ENCODE measurements at places on chromosomes 2 and 18.

- DNase-seq: no peak
Measured at GRCh38 chr2:214542295-214542694, 131.4 kb downstream of the VWC2L start.

DNA sequence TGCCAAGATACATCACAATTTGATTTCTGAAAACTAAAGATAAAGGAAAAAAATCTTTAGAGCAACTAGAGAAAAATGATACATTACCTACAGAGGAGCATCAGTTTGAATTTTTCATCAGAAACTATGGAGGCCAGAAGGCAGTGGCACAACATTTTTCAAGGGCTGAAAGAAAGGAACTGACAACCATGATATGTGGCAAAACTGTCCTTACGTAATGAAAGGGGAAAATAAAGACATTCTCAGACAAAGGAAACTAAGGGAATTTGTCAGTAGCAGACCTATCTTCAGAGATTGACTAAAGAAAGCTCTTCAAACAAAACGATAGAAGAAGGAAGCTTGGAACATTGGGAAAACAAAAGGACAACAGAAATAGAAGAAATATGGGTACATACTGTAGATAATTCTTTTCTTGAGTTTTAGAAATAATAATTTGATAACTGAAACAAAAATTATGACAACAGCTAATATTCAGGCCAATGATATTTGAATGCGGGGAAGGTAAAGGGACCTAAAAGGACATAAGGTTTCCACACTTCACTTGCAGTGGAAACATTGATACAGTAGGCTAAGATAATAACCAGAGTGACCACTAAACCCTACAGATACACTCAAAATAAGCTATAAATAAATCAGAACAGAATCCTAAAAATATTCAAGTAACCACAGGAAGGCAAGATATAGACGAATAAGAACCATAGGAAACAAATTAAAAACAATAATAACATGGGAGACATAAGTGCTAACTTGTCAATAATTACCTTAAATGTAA is 70.0 kb upstream of the NPAS2 start:
- DNase-seq: no peak

- no peak for DNase-seq
Measured at GRCh38 chr2:197515315-197515738, 539 bp upstream of the MOB4 start.

GRCh38 chr2:85439986-85440385 is 21.5 kb downstream of the SH2D6 start:
- DNase-seq: no peak

Measured in activated CD4-positive, alpha-beta T cell treated with anti-CD3 and anti-CD28 coated beads, Interleukin-2, amount 50 U/mL, for 4 hours (primary cell).